ENCODE measurements at places on chromosomes 4 and X. TPM values are rescaled to one million over a fixed set of nuclear protein-coding genes. Genes with fewer than 3 reads are reported as not detected.

Gene TMEM144
- total RNA-seq, result 0.06 TPM

Gene ATP1B4
- not detected for total RNA-seq

DNA sequence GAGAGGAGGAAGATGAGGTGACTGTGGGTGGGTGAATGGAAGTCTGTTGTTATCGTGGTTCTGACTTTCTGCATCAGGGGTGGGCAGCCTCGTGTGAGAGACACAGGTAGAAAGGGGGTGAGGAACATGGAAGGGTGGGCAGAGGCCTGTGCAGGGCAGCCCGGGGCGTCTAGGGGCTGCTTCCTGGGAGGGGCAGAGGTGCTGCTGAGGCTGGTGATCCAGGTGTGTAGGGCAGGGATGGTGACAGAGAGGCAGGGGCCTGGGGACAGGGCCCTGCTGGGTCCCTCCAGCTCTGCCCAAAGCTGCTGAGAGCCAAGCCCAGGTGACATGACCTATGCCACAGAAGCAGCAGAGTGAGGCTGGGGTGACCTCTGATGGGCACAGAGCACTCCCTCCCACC, 89.7 kb upstream of the C4orf50 start:
- no peak for DNase-seq

GRCh38 chr4:12884846-12885796, 599.0 kb downstream of the RAB28 start:
- DNase-seq, result no peak

DNA sequence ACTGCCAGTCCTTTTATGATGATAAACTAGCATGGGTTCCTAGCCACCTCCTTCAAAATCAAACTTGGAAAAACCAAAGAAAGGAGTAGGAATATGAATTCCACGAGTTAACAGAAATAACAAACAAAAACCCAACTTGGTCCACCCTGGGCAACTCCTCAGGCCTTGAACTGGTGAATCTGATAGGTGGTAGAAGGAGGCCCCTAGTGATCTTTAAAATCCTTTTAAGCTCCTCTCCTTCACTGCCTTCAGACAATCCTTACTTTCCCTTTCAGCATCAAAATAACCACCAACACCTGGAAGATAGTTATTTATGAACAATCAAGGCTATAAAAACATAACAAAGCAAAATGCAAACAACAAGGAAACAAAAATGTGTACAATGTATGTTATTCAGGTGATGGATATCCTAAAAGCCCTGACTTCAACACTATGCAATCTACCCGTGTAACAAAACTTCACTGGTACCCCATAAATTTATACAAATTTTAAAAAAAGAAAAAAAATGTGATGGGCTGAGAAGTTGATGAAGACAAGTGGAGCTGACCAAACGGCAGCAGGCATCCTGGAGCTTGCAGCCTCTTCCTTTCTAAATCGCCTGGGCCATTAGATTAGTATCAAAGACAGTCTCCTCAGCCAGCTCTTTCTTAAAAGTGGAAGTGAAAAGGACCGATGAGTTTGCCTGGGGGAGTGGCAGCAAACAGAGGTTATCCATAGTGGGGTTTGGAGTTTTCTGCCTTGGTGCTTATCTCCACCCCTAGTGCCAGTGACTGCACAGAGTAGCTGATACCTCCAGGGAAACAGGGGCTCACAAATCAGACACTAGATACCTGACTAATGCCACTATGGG, 179.6 kb downstream of the TMA16 start:
- DNase-seq, result no peak

- no peak for DNase-seq
These were observed 169.9 kb downstream of the DCLK2 start for GRCh38 chr4:150248181-150248580.

Data from SJSA1 (cell line).